ENCODE measurements at places on chromosomes 6 and 20. TPM values are rescaled to one million over a fixed set of nuclear protein-coding genes. Genes with fewer than 3 reads are reported as not detected.

Gene WFDC12
- total RNA-seq, result not detected

DNA sequence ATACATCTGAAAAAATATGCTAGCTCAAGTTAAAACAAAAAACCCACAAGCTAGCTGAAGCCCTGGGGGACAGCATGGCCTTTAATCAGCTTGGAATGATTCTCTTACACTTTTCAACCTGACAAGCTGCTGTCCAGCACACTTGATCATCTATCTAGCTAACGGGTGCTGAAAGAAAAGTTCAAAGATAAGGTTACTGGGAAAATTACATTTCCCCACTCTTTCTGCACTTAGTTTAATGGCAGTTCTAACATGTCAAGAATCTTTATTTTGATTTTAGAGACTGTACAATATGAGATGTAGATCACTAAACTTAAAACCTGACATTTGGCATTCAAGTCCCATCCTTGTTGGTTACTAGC is 53.4 kb downstream of the STK4 start:
- DNase-seq, result no peak

DNA sequence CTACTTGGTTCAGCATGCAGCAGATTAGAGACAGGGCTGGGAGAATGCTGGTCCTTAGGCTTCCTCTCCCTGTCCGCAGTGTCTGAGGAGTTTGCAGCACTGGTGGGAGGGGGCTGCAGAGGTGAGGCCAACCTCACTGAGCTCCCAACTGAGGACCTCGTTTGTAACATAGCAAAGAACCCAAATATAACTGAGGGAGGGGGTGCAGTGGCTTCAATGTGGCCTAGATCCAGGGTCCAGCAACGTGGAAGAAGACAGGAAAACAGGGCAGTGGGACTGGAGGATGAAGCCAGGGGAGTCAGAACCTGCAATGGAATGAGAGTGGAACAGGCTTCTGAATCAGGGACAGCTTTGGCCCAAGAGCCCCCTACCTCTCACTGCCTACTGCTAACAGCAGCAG is 84.3 kb upstream of the MAFB start:
- no peak for DNase-seq

DNA sequence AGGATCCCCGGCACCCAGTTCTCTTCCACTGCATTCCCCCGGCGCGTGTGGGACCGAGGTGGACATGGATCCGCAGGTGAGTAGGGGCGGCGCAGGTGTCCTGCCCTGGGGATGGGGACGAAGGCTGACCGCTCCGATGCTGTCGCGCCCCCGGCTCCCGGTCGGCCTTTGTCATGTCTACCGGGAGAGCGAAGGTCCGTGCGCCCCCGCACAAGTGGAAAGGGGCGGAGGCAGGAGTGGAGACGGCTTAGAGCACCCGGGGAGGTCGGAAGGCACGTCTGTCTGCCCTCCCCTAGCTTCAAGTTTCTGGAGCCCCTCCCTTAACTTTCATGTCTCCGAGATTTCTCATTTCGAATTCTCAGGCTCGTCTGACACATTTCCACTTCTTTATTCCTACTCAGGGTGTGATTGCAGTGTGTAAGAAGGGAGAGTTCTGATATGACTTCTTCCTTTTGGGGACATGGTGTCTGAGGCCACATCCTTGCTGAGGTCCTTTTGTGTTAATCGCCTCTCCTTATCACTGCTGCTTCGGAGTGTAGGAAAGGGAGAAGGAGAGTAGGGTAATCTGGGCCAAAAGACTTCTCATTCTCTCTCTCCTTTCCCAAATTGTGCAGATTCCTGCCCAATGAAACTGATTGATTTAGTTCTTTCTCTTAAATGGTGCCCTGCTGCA is 435 bp downstream of the KIFC1 start:
- DNase-seq, result peak; percentile 48

All from activated T-cell treated with anti-CD3 and anti-CD28 coated beads, Interleukin-2, amount 50 U/mL, for 72 hours (primary cell).